ENCODE measurements at places on chromosomes 16 and 17. TPM values are rescaled to one million over a fixed set of nuclear protein-coding genes. Genes with fewer than 3 reads are reported as not detected.

GRCh38 chr17:39208136-39208535 lies 8.1 kb downstream of the RPL19 start:
- peaks cover 17% of the 10 kb centered on the region for H3K4me1 ChIP-seq
- H3K27ac ChIP-seq = no peak overlapping the region
- no peak overlapping the region for H3K4me3 ChIP-seq
- no peaks in the 10 kb centered on the region for H3K27me3 ChIP-seq
- DNase-seq = no peak

DNA sequence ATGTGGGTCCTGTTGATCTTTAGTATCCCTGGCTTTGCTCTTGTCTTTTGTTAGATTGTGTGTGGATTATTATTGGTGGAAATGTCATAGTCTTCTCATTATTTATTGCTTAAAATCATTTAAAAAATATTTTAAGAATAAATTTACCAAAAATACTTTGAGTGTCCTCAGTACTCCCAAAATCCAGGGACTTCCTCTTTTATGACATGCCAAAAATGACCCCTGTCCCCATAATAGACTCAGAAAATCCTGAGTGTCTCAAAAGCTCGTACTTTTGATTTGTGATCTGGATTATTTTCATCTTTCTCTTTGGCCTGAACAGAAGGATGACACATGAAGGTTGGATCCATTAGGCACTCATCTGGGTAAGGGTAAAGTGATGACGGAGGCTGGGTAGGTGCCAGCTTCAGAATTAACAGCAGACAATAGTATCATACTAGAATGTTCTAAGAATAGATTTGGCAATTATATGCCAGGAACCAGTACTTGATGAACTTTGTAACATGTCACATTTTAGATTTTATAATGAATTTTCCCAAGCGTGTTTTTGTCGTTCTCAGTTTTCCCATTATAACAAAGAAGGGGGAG lies 602.2 kb upstream of the CDH8 start:
- no peak overlapping the region for H3K27ac ChIP-seq
- H3K4me3 ChIP-seq = no peak overlapping the region
- H3K4me1 ChIP-seq = no peaks in the 10 kb centered on the region
- no peak for DNase-seq
- no peaks in the 10 kb centered on the region for H3K36me3 ChIP-seq

DNA sequence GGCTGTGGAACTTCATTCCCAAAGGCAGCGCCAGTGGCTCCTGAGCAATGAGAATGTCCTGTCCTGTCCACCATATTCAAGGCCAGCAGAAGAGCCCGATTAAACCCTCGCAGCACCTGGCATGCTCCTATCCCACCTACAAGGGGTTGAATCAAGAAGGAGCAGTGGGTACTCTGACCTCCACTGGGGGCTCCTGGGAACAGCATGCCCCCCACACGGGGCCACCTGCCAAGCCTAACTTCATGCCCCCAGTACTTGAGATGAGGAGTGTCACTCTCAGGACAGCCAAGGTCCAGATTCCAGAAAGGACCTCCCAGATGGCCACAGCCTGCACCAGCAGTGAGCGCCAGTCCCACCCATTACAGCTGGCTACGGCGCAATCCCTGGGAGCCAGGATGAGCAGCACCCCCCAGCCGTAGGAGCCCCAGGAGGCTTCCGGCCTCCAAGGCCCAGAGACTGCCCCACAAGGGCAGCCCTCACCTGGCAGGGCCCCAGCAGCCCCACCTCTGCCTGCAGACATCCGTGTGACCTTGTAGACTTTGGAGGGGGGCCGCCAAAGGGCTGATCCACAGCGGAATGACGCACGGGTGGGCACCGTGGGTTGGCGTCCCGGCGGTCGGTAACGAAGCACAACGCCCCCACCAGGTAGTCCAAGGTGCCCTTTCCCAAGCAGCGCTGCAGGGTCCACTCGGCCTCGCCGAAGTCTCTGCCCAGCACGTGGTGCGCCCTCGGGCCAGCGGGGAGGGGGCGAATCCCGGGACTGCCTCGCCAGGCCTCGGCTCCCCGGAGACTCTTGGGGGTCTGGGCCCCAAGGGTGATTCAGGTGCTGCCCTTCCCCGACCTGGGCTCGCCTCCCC lies 1.0 kb upstream of the MPDU1 start:
- H3K27me3 ChIP-seq = no peaks in the 10 kb centered on the region
- peak overlapping the region; percentile 90 for H3K27ac ChIP-seq
- H3K36me3 ChIP-seq = no peaks in the 10 kb centered on the region
- H3K4me3 ChIP-seq = peak overlapping the region; percentile 72

Gene ABCC3
- total RNA-seq = 12.1 TPM

Gene MMP25
- 1.5 TPM for total RNA-seq

Gene CD300LB
- 0.99 TPM for total RNA-seq

Gene KRTAP4-6
- not detected for total RNA-seq

Data from testis (tissue), 5 donors.